ENCODE measurements at places on chromosomes 5 and 9.

DNA sequence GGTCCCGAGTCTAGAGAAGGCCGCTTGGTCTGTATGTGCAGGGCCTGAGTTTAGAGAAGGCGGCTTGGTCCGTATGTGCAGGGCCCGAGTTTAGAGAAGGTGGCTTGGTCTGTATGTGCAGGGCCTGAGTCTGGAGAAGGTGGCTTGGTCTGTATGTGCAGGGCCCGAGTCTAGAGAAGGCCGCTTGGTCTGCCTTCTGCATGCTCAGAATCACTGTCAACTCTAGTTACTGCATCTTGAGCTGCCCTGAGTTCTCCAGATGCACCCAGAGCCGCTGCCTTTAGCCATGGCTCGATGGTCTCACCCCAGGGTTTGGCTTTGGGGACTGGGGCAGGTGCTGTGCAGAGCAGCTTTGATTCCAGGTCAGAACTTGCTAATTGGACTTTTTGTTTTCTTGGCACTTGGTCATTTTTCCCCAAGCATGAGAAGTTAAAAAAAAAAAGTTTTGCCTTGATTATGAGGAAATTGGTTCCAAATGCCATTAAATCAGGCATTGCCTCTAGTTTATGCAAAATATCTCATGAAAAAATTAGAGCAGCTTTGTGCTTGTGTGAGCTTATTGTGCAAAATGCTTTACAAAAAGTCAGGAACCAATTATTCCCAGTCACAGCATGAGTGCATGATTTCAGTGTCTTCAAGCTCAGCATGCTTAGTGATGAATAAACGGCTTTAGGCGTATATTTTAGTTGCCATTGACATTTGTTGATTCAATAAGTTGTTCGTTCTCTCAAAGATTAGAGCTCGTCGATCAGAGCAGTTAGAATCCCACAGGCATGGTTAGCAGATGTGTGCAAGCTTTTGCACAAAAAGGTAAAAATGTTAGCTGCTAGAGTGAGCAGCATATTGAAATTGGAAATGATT is 25.4 kb upstream of the EXOC3 start:
- DNase-seq: no peak

- no peak for DNase-seq
Measured at GRCh38 chr5:130455175-130455574, 550.9 kb downstream of the CHSY3 start.

DNA sequence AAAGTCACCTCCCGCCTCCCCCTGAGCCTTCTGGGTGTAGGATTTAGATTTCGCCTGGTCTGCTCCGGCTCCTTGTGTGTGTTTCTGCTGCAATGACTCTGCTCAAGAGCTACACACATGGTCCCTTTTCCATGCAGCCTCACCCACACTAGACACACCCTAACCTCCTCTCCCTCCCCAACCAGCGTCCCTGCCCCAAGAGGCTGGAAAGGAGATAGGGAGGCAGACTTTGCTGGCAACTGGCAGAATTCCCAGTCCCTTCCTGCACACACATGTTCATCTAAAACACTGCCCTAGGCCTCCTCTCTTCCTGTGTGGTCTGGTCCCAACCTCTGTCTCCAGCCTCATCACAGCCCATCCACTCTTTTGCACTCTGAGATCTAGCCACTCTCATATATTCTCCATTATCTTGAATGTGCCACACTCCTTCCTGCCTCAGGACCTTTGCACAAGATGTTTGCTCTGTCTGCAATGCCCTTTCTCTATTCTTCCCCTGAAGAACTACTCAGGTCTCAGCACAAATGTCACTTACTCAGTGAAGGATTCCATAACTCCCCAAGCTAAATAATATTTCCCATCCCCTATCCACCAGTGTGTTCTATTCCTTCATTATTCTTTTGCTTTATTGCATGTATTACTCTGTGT is 253.8 kb downstream of the CDK5RAP2 start:
- DNase-seq: no peak

DNA sequence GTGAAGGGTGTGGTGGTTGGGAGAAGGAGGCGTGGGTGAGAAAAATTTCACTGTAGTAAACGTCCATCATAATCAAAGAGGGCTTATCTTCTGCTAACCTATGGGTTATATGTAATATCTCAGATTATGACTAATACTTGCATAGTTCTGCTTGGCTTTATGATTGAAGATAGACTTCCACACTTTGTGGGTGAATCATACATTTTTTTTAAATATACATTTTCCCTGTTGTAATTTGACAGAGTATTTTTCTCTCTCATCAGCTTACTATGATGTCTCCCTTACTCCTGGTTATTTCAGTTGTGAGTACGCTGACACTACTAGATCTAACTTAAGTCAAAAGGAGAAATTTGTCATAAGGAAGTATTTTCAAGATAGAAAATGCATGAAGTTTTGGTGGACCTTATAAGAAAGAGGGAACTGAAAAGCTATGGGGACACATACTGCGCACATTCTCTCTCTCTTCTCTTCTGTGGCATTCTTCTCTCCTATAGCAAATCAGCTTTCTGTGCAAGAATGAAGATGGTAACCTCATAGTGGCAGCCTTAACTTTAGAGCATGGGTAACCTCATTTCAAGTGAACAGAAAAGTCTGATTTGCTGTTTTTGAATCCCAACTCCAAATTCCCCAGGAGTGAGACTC is 4.9 kb upstream of the JAK2 start:
- no peak for DNase-seq

DNA sequence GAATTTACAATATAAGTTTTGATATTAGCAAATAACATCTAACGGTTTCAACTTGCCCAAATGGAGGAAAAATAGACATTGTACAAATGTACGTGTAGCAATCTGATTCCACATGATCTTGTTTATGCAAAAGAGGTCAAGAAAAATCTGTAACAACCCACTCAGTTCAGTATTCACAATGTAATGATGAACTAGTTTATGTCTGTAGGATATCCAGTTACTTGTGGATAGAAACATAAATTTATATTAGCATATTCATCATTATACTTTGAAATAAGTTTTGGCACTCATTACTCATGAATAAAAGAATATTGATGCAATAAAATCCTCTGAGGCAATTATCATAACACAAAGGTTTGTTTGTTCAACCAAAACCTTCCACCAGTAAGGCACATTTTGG is 28.1 kb downstream of the PLK2 start:
- no peak for DNase-seq
